Stimulated activated CD8-positive, alpha-beta memory T cell treated with anti-CD3 and anti-CD28 coated beads, Interleukin-2, amount 100 ng/mL, for 1 hour (primary cell): ENCODE measurements at places on chromosomes 16 and 17.

- DNase-seq = no peak
Measured at GRCh38 chr16:59259950-59260319, 525.8 kb upstream of the GOT2 start.

- peak; percentile 43 for DNase-seq
Measured at GRCh38 chr16:47143677-47144558, at the start of gene NETO2. Gene NETO2 (minus strand): TSS chr16:47143945. CDS start chr16:47143612, 333 bp downstream.

- peak; percentile 38 for DNase-seq
Measured at GRCh38 chr17:16363749-16364536, 10.7 kb upstream of the CENPV start.

GRCh38 chr17:63162406-63163157 is 196.5 kb downstream of the TANC2 start:
- no peak for DNase-seq

GRCh38 chr17:21239680-21240368 is 13.4 kb downstream of the NATD1 start:
- DNase-seq = no peak

GRCh38 chr16:85027958-85028684 is 526 bp downstream of the KIAA0513 start:
- no peak for DNase-seq

DNA sequence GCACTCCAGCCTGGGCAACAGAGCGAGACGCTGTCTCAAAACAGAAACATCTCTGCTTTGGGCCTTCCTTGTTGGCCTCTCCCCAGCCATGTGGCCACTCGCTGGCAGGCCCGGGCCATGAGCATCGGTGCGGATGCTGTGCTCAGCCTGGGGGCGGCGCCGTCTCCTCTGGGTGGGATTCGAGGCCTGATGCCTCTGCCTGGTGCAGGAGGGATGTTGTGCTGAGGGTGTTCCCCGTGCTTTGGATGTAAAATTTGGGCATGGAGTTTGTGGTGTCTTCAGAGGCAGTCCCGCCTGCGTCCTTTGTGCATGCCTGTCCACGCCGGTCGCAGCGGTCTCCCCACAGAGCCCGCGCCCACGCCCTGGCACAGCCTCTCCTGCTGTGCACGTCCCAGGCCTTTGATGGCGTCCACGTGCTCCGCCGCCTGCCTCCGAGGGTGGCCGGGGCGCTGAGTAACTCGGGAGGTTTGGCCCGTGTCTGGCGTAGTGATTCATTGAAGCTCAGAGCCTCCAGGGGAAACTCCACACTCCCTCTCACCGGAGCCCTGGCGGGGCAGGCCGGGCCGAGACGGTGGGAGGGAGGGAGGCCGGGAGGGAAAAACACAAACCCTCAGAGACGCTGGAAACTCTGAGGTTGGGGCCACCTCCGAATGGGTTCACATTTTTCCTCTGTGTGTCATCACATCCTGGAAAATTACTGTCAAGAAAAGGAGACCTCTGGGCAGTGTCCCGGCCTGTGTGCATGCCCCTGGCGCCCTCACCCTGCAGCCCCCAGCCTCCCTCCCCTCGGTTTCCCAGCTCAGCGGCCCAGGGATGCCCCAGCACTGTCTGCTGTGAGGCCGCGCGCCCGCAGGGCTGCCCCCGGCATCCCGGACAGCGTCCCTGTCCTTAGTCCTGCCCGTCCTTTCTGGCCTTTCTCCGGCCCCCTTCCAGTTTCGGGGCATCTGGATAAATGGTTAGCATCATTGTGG is 19.0 kb downstream of the CENPX start:
- no peak for DNase-seq

DNA sequence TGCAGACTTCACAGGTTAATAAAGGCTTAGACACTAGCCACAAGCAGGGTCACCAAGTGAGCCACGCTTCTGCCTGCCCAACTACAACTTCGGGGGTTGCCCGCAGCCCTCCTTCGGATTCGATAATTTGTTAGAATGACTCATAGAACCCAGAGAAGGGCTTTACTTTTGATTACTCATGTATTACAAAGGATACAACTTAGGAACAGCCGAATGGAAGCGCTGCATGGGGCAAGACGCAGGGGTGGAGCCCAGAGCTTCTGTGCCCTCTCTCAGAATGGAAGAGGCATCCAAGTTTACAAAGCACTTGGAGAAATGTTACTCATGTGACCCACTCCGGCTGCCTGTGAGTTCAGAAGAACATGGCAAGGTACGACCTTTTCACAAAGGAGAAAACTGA is 7.5 kb upstream of the CDH5 start:
- DNase-seq = no peak

- DNase-seq = no peak
Measured at GRCh38 chr17:35808240-35808961, 883 bp upstream of the TAF15 start.

GRCh38 chr16:12002447-12003006 is 26.0 kb downstream of the SNX29 start:
- DNase-seq = no peak

DNA sequence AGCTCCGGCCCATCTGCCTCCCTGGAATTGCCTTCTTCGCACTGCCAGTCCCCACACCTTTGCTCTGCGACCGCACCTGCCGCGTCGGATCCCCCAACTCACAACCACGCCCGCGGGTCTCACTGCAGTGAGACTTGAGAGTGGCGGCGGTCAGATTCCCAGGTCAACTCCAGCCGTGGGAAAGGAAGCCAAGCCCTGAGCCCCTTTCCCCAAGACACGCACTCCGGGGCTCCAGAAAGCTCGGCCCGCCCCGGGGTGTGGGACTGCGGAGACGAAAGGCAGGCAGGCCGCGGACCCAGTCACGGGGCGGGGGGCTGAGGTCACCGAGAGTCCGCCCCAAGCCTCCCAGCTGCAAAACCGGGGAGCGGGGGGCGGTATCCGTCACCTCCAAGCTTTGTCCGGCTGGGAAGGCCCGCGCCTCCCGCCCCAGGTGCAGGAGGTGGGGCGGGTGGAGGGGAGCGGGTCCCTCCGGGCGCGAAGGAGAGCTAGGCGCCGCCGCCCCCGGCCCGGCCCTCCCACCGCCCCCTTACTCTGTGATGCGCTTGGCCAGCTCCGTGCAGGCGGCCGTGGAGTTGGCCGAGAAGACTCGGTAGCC is 615 bp downstream of the PRPSAP1 start:
- no peak for DNase-seq
